Testis (tissue), 5 donors: ENCODE measurements at places on chromosomes 2 and 18. TPM values are rescaled to one million over a fixed set of nuclear protein-coding genes. Genes with fewer than 3 reads are reported as not detected.

The SLC16A14 gene
- total RNA-seq: 2.8 TPM

The SLC9A4 gene
- 0.31 TPM for total RNA-seq

The KIF3C gene
- 8.7 TPM for total RNA-seq

The CCDC150 gene
- 31.7 TPM for total RNA-seq

The ZNF396 gene
- total RNA-seq: 7.3 TPM
